H1 (cell line): ENCODE measurements at places on chromosomes 3 and 15. TPM values are rescaled to one million over a fixed set of nuclear protein-coding genes. Genes with fewer than 3 reads are reported as not detected.

The C3orf49 gene
- total RNA-seq = not detected in 2 replicates

The TATDN2 gene
- total RNA-seq = 34.8 and 35.3 TPM in 2 replicates

DNA sequence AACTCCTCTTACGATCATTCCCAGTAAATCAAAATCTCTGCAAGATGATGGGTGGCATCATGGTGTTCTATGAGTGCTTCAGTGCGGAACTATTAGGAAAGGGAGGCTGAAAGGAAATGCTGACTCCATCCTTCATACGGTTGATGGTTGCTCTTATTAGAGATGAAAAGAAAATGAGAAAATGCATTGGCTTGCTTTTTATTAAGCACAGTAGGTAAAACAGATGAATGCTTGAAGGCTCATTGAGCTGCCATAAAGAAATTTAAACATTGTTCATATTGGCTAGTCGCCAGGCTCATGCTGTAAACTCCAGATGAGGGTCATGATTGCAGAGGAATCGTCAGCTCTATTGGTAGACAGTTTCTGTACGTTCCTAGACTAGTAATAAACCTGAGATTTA is 115.8 kb downstream of the EPHA3 start:
- H3K27me3 ChIP-seq = no peaks in the 10 kb centered on the region
- no peak overlapping the region for H3K27ac ChIP-seq

- H3K4me1 ChIP-seq = peaks cover 10% of the 10 kb centered on the region; the same call in 1 of the 2 replicates
- no peak overlapping the region for H3K4me3 ChIP-seq
- H3K36me3 ChIP-seq = no peaks in the 10 kb centered on the region
- H3K27me3 ChIP-seq = no peaks in the 10 kb centered on the region
- no peak for DNase-seq
- no peak overlapping the region for H3K27ac ChIP-seq
These were observed 31.3 kb upstream of the LPP start for GRCh38 chr3:188122571-188123169.
